ENCODE measurements at places on chromosomes 2 and 18.

GRCh38 chr2:8630676-8631464 is 51.0 kb upstream of the ID2 start:
- DNase-seq: no peak

DNA sequence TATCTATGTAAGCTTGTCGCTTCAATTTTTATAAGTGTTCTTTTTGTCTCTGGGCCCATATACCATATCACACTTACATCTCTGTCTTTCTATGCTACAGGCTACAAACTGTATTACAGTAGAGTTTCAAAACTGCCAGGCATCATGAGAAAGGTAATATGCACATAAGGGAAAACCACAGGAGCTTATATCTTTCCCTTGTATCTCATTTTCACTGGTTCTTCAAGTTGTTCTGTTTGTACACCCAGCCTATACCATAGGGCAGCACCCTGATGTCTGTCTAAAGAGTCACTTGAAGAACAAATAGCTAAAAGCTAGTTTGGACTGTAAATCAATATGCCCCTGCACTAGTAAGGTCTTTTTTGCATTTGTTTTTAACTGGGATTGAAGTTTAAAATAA is 366.7 kb downstream of the FIGN start:
- no peak for DNase-seq

DNA sequence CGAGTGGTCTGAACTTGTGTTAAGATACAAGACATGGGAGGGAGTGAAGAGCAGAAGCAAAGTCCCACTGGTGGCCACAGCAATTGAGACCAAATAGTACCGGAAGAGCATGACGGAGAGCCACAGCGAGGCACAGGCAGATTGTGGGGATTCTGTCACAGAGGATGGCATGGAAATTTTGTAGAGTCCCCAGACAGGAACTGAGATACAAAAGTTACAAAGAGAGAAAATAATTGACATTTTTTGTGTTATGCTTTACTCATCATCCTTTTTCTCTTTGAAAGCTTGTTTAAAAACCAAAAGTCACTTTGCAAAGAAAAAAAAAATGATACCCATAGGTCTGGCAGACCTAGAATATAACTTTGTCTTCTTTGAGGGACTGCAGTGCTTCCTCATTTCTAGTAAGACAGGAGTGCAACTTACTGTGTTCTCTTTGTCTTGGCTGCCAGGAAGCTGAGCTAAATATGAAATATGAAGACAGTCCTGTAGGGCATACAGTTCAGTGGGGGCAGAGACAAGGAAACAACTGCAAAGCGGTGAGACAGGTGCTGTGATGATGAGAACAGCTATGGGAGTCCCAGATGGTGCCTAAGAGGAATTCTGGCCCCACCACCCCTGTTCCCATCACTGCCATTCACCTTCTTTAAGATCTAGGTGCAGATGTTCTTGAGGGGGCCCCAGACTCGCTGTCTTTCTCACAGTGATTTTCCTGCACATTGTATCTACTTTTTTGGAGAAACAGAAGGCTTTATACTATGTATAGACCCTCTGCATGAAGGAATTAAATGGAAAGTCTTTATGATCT is 5.2 kb downstream of the ARHGAP25 start:
- DNase-seq: no peak

DNA sequence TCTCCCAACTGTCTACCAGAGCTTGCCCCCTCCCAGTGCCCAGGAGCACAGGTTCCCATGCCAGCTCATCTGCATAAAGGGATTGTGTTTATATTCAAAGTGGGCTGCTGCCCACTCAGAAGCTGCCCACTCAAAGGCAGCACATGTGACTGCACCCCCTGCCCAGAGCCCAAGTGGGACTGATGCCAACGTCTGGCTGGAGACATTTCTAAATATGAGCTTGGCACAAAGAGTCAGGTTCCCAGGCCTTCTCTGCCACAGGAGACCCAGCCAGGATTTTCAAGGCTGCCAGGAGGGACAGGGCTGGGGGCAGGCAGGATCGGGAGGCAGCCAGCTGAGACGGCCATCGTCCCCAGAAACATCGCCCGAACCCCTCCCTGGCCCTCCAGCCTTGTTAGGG is 67.1 kb downstream of the ZBTB7C start:
- no peak for DNase-seq

DNA sequence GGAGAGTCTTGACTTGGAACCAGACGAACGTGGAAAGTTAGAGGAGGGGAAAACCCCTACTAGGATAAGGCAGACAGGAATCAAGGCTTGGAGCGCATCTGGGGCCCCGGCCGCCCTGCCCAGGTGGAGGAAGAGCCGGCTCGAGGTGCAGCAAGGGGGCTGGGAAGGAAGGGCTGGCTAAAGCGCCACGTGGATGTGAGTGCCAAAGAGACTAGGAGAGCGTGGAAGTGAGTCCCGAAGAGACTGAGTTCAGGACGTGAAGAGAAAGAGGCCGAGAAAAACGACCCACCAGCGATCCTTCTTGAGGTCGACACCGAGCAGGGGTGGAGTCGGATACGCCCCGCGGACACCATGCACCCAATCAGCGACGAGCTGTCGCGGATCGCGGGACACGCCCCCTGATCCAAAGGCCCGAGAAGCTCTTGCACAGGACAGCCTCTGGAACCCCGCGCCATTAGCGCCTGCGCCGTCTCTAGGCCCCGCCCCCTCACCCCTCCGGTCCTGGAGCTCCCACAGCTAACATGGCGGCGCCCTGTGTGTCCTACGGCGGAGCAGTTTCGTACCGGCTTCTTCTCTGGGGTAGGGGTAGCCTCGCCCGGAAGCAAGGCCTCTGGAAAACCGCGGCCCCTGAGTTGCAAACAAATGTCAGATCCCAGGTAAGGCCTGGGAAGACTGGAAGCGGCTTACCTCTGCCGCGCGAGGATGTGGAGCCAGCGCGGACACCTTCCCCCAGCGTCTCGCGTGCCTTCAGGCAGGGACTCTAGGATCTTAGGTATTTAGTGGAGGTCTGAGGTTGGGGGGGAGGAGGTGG is at the start of gene MRPS9:
Gene MRPS9 (plus strand): TSS at position 498 of the 811 bp plus-strand sequence. CDS start 24 bp downstream, at position 522.
- peak; percentile 95 for DNase-seq

GRCh38 chr2:34266908-34267697 is 668.0 kb upstream of the FAM98A start:
- DNase-seq: no peak

GRCh38 chr2:96427169-96427568 is 78.0 kb downstream of the NEURL3 start:
- DNase-seq: no peak

GRCh38 chr2:54574860-54575247 is 118.7 kb downstream of the SPTBN1 start:
- DNase-seq: no peak

All from progenitor cell of endocrine pancreas (in vitro differentiated cells).